ENCODE measurements at places on chromosomes 5 and 9. TPM values are rescaled to one million over a fixed set of nuclear protein-coding genes. Genes with fewer than 3 reads are reported as not detected.

FGFR4 gene
- total RNA-seq, result 1.5 TPM

ITGA1 gene
- total RNA-seq, result 4.6 TPM

SLC4A9 gene
- total RNA-seq, result not detected

SLC36A3 gene
- total RNA-seq, result not detected

PHYHD1 gene
- total RNA-seq, result 1.2 TPM
